Foreskin keratinocyte (primary cell): ENCODE measurements at places on chromosomes 1 and 21.

DNA sequence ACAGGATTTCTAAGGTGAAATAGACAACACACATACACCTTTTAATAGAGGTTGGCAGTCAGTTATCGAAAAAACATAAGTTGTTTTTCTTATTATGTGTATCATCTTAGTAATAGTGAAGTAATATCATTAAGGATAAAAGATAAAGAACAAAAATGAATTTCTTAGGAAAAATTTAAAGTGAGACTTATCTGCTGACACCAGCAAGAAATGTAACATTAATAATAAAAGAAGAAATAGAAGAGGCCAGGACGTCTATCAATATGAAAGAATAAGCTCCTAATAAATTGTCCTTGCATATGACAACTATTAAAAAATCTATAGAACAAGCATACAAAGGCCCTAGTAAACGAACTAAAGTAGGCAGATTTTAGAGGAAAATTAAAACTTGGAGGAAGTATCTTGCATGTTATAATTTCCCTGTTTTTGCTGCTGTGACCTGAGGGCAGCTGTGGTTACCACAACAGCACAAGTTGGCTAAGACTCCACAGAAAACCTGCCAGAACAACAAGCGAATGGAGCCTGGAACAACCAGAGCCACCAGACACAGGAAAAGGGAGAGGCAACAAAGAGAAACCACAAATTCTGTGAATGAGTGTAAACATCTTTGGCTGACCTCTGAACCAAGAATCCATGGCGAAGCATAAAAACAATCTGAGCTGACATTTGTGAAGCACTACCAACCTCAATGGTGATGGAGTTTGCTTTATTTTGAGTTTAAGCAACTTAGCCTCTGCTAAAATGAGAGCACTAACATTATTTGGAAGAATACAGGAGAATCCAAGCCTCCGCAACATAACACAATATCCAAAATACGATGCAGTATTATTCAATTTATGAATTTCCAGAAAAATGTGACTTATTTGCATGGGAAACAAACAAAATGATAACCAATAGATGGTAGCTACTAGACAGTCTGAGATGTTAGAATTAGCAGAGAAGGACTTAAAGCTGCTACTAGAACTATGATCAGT lies 207.5 kb downstream of the KCNT2 start:
- DNase-seq: peak; percentile 42

DNA sequence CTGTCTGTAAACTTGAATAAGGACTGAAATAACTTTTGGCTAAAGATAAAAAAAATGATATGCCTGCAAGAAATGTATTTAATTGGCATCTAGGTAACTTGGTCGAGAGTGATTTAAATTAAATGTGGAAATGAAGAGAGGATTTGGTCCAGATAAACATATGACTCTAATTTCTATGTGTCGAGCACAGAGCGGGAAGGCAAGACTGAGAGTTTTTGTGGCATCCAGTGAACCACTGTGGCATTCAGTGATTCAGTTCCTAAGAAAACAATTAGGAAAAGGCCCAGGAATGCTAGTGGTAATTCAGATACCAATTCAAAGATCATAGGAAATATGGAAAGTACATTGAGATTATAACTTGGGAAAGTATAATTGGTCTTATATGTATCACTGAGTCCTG lies 39.6 kb downstream of the PDE4B start:
- DNase-seq: no peak

GRCh38 chr21:45278156-45278911 lies 9.4 kb downstream of the POFUT2 start:
- DNase-seq: no peak

GRCh38 chr1:230868736-230869385 lies 540 bp upstream of the C1orf198 start:
- DNase-seq: no peak

GRCh38 chr1:202135221-202135721 lies 9.3 kb downstream of the ARL8A start:
- DNase-seq: no peak

- DNase-seq: no peak
Observed at GRCh38 chr1:246208105-246208504, 299.0 kb downstream of the SMYD3 start.

DNA sequence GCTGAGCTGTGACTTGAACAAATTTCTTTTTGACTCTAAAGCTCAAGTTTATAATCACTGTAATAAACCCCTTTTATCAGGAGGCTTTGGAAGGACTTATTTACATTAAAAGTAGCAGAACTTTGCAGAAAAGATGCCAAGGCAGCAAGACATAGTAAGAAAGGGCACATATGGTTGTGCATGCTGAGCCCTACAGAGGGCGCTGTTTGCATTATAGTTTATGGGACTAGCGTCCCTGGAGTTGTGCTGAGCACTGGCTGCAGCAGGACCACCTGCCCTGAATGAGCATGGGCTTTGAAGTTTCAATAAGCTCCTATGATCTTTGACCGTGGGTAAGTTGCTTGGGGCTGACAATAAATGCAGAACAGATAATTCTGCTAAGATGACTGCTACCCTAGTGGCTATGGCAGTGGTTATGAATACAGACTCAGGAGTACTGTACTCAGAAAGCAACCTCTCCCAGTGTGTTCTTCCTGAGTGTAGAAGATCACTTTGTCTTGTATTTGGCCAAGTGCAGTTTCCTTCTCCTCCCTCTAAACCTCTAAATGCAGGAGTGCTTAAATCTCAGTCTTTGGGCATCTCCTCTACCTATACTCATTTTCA lies 45.4 kb upstream of the USP1 start:
- peak; percentile 19 for DNase-seq

DNA sequence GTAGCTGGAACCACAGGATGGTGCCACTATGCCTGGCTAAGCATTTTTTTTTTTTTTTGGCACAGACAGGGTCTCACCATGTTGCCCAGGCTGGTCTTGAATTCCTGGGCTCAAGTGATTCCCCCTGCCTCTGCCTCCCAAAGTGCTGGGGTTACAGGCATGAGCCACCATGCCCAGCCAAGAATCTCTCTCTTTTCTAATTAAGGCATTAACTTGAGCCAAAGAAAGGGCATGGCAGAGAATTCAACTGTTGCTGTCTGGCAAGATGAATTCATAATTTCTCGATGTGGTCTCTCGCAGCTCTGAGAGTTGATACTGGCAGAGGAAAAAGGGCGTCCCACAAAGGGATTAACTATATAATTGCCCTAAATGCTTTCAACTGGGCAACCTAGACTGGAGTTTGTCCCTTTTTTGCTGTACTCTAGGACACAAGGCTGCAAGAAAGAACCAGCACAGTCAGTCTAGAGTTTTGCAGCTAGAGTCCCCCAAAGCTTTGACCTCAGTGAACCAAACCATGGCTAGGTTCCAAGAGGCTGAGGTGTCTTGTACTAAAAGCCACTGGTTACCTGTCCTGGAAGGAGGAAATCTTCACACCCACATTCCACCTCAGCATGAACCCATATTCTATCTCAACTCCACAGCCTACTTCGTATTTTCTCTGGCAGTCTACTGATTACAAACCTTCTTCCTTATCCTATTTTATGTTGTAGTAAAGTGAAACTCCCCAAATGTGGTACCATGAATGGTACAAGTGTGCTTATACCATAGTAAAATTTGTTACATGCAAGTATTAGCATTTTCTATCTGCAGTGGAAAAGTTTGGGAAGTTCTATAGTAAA lies 51.2 kb downstream of the OPTC start:
- peak; percentile 19 for DNase-seq
